ENCODE measurements at places on chromosomes 7 and 10.

DNA sequence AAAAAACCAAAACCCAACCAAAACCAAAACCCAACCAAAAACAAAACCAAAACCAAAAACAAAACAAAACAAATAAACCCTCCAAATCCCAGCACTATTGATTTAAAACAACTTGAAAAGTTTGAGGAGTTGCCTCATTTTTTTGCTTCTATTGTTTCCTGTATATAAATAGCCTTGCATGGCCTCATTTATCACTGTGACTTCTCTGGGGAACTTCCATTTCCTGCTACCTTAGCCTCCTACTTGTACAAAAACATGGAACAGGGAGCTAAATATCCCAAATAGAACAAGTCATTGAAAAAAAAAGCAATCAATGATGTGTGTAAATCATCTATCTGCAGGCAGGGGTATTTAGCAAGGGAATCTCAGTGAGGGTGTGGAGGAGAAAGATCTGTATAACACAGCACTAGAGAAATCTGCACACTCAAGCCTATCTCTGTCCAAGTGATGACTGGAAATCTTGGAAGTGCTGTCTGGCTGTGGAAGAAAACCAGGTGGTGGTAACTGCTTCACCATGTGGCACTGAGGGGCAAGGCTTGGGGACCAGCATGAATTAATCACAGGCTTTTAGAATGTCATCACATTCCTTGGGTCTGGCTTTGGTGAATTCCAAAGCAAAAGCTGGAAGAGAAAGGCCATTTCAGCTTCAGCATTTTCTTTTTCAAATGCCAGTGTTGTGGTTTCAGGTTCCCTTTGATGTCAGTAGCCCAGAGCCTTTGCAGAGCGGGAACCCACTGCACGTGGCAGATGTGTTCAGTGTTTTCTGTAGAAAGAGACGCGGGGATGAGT lies 349.5 kb upstream of the ZNF32 start:
- DNase-seq, result no peak

DNA sequence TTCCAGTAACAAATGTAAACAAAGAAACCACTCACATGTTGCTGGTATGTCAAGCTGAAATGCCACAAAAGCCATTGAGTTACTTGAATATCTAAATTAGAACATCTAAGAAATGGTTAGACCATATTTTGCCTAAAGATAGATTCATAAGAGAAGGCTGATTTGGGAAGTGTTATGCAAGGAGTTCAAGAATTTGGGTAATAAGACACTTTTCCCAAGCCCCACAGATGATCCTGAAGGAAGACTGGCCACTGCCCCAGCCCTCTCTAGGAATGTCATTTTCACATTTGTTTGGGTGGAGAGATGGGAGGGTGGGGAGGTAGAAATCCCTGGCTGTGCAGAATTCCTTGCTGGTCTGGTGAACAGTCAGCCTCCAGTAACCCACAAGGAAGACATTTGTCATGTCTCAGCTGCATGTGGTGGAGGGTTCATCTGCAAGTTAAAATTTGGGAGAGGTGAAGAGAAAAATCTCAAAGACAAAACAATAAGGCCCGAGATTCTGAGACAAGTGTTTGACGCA lies 427.2 kb upstream of the KLF6 start:
- no peak for DNase-seq

GRCh38 chr7:107998150-107998549 lies 4.8 kb downstream of the LAMB1 start:
- no peak for DNase-seq

GRCh38 chr7:105098863-105099515 lies 85.0 kb downstream of the KMT2E start:
- DNase-seq, result no peak

GRCh38 chr7:2826771-2827170 lies 17.3 kb downstream of the GNA12 start:
- DNase-seq, result no peak

DNA sequence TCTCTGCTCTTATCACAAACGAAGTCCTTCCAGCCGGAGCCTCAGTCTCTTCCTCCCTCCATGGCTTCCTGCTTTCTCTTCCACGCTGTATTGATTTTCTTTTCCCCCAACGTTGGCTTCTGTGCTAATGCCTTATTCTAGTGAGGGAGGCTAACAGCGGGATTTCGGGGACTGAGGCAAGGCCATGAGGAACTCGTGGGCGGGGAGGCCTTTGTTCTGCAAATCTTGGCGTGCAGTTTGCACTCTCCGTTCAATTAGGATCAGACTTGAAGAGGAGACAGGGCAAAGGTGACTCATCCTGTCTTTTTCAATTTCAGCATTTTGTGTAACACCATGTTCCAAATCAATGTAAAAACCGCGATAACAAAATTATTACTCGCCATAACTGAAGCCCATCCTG lies 25.3 kb downstream of the EN2 start:
- no peak for DNase-seq

DNA sequence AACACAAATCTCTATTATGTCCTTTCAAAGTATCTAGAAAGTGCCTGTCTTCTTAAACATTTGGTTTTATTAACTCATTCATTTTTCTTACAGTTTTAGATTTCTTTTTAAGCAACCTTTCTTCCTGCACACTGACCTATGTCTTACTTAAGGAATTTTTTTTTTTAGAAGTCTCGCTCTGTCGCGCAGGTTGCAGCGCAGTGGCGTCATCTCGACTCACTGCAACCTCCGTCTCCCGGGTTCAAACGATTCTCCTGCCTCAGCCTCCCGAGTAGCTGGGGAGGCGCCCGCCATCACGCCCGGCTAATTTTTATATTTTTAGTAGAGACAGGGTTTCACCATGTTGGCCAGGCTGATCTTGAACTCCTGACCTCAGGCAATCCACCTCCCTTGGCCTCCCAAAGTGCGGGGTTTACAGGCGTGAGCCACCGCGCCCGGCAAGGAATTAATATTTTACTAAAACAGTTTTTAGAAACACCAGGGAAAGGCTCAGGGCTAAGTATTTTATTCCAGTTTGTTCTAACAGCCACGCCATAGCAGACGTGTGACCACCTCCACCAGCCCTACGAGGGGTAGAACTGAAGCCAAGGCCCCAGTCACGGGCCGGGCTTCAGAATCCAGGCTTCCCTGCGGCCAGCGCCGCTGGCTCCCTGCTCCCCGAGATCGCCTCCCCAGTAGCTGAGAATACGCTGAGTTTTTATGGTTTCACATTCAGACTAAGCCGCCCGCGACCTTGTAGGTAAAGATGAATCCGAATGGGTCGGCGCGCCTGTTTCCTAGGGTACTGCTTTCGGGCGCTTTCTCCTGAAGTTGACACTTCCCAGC lies 941 bp upstream of the LUC7L2 start:
- no peak for DNase-seq

GRCh38 chr10:88027570-88027969 lies 164.1 kb downstream of the PTEN start:
- no peak for DNase-seq

- DNase-seq, result no peak
These were observed 14.0 kb downstream of the AOAH start for GRCh38 chr7:36710186-36710791.

- DNase-seq, result no peak
These were observed 170.8 kb downstream of the AKR1D1 start for GRCh38 chr7:138247081-138247480.

- no peak for DNase-seq
These were observed 1183.4 kb upstream of the AUTS2 start for GRCh38 chr7:68414631-68415425.

- no peak for DNase-seq
These were observed 68.9 kb upstream of the CREB5 start for GRCh38 chr7:28343462-28343861.

DNA sequence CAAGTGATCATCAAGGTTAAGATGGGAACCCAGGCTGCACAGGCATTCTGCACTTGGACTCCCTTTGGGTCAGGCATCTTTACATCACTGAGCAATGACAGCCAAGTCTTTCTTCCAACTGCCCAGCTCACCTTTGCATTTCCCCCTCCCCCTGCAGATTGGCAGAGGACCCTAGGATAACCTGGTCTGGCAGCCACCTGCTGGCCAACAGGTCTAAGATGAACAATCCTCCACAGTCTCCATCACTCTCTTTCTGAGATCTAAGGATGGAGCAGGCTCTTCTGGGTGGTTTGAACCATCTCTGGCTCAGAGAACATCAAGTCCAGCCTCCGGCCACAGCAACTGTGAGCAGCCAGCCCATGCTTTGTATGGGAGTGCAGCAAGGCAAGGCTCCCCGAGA lies 75.8 kb downstream of the RAB11FIP2 start:
- DNase-seq, result no peak

GRCh38 chr7:91239772-91240171 lies 24.5 kb upstream of the FZD1 start:
- DNase-seq, result no peak

- no peak for DNase-seq
These were observed 95.3 kb downstream of the CCSER2 start for GRCh38 chr10:84423719-84424118.

DNA sequence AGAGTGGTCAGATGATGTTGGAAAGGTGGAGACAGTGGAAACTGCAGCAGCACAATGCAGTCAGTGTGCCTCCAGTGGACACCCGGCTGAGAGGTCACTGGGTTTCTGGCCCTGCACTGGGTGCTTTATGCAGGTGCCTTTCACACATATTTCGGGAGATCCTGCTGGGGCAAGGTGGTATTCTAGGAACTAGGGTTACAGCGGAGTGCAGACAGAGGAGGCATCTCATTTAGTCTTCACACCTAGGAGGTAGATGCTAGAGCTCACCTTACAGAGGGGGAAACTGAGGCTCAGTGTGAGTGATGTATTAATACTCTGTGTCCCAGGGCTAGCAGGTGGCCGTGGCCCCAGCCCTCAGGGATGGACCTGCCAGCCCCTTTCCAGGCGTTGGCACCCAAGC lies 103.9 kb upstream of the KCTD7 start:
- DNase-seq, result no peak

- DNase-seq, result no peak
These were observed 85.2 kb upstream of the GLCCI1 start for GRCh38 chr7:7883394-7883793.

DNA sequence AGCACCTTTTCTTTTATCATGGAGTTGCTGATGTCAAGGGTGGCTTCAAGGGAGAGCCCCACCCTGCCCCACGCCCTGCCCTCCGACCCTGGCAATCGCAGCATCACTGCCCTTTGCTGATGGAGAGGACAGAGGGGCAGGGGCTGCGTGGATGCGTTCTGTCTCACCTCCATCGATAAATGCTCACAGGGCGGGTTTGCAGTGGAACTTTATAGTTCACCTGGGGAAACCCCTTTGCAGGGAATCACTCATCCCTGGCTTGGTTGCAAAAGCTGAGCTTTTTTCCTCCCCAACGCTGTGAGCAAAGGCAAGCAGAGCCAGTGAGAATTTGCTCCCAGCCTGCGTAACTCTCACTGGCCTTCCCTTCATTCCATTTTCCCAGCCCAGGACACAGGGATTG lies 176.8 kb downstream of the WDR37 start:
- no peak for DNase-seq

DNA sequence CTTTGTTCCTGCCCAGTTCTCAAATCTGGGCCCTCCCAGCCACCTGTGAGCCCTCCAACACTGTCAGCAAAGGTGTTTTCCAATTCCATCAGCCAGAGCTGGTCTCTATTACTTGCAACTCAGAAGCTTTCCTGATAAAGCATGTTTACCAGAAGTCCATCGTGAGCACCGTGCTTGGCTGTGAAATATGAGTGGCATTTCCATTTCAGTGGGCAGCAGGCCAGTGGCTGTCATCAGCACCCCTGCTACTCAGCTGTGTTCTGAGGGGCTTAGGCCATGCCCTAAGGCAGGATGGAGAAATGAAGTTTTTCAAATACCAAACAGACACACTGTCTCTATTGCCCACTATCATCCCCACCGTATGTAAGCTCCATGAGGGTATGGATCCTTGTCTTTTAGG lies 12.7 kb upstream of the BNIP3 start:
- DNase-seq, result no peak

DNA sequence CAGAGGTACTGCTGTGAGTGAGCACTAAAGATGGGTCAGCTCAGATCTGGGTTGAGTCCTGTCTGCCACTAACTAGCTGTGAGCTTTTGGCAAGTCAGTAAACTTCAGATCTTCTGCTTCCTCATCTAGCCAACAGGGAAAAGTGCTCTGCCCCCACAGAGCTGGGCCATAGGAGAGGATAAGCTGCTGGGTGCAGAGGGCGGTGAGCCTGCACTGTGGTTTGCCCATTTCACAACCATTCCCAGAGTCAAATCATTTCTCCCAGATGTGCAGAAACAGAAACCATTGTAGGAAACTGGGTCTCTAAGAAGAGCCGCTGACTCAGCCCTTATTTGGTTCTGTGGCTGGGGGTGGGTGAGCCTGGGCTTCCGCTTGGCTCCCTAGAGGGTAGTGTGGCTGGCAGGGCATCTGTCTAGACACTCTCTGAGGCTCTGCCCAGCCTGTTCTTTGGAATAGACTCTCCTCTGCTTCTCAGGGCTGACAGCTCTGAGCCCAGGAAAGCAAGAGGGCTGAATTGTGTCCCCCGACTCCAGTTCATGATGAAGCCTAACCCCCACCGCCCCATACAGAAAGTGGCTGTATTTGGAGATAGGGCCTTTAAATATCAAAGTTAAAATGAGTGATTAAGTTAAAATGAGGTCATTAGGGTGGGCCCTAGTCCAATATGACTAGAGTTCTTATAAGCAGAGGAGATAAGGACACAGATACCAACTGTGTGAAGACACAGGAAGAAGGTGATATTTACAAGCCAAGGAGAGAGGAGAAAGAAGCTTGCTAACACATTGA lies 29.5 kb upstream of the ARHGAP22 start:
- no peak for DNase-seq

- DNase-seq, result no peak
These were observed 11.2 kb upstream of the OPALIN start for GRCh38 chr10:96369890-96370583.

- no peak for DNase-seq
These were observed 80.7 kb downstream of the FANK1 start for GRCh38 chr10:125976960-125977605.

- no peak for DNase-seq
These were observed 222.5 kb upstream of the RHOBTB1 start for GRCh38 chr10:61166489-61166888.

DNA sequence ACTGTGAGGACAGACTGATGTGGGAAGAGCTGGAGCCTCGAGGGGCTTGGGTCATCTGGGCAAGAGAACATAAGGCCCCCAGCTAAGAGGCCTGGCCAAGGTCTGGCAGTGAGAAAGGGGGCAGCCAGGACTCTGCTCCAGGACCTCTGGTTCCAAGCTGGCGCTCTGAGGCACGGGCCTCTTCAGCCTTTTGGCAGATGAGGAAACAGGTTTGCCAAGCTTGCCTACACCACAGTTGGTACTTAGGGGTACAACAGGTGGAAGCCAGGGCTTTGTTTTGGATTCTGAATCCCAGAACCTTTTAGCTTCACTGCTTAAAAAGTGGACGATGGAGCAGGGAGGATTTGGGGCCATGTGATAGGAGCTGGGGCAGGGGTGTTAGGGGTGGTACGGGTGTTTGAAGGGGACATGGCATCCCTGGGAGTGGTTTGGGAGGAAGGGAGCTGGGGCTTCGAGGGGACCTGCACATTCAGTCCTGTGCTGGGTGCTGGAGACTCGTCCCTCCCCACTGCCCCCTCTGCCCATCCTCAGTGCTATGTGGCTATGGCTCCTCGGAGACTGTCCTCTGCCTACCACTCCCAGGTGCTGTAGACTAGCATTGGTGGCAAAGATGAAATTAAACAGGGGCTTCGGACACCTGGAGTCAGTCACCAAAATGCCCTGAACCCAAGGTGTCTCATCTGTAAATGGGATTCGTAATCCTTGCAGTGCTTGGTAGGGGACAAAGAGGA lies 30.3 kb downstream of the ZNF775 start:
- no peak for DNase-seq

Measured in mesothelial cell of epicardium (in vitro differentiated cells).